Cerebellar nuclear complex (tissue), 1 donor: ENCODE measurements at places on chromosomes 1 and 21.

- no peak for DNase-seq
These were observed 38.0 kb downstream of the ERG start for GRCh38 chr21:38460171-38460742.

DNA sequence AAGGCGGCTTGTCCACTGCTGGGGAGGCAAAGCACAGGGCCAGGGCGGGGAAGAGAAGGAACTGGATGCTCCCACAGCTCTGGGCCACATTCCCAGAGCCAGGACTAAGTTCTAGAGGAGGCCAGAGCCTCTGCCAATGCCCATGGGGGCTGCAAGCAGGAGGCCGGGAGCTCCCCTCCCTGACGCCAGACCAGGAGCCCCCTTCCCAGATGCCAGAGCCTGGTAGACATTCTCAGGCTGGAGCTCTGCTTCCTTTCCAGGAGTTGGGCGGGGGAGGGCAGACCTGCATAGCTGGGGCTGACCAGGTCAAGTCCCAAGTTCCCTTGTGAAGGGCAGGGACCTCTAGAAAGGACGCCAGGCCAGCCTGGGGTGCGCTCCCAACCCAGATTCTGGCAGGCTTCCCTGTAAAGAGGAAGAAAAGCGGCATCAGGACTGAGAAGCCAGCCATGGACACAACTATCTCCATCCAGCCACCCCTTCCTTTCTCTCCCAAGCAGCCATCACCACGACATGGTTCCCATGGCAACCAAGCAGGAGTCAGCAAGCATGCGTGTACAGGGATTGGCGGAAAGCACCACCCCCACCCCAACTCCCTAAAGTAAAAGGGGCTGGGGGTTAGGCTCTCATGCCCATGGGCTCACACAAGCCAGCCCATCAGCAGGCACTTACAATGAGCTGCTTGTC lies 13.4 kb downstream of the KIF21B start:
- DNase-seq = no peak

GRCh38 chr1:179334440-179334839 lies 31.3 kb upstream of the AXDND1 start:
- no peak for DNase-seq

GRCh38 chr1:200302192-200302920 lies 107.5 kb downstream of the ZNF281 start:
- DNase-seq = no peak

DNA sequence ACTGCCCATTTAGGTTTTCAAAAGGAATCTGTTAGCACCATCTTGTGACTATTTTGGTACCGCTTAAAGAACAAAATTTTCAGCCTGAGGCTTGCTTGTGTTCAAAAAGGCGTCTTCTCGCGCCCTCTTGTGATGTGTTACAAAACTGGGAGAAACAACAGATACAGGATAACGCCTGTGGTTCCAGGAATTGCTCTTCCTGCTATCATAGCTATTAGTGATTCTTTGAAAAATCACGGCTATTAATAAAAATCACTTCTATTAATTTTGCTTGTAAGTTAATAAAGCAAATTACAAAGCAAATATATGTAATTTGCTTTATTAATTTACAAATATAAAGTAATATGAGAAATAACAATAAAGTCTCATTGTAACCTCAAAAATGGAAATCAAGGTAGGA lies 82.2 kb upstream of the ABCD3 start:
- peak; percentile 86 for DNase-seq

- DNase-seq = no peak
These were observed 76.1 kb upstream of the SLC2A1 start for GRCh38 chr1:43034778-43035177.

- DNase-seq = no peak
These were observed 6.0 kb upstream of the ARHGEF2 start for GRCh38 chr1:155984341-155984740.

- no peak for DNase-seq
These were observed 64.1 kb downstream of the RPAP2 start for GRCh38 chr1:92362970-92363369.

DNA sequence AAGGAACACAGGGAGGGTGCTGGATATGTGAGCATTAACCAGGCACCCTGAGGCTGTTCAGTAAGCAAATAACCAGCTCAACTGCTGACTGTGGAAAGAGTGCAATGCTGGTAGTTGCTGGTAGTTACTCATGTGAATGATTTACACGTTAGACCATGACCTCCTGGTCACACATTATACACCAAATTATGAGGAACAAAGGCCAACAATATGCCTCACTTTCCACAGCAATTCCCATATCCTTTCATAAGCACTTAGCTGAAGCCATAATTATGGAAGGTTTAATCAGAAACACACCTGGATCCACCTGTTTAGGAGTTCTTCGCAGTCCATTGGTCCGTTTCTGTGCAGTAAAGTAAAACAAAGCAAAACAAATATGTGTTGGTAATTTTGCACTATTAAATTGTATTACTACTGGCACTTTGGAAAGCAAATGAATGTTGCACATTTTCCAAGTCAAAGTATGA lies 281.8 kb downstream of the VAV3 start:
- DNase-seq = no peak

DNA sequence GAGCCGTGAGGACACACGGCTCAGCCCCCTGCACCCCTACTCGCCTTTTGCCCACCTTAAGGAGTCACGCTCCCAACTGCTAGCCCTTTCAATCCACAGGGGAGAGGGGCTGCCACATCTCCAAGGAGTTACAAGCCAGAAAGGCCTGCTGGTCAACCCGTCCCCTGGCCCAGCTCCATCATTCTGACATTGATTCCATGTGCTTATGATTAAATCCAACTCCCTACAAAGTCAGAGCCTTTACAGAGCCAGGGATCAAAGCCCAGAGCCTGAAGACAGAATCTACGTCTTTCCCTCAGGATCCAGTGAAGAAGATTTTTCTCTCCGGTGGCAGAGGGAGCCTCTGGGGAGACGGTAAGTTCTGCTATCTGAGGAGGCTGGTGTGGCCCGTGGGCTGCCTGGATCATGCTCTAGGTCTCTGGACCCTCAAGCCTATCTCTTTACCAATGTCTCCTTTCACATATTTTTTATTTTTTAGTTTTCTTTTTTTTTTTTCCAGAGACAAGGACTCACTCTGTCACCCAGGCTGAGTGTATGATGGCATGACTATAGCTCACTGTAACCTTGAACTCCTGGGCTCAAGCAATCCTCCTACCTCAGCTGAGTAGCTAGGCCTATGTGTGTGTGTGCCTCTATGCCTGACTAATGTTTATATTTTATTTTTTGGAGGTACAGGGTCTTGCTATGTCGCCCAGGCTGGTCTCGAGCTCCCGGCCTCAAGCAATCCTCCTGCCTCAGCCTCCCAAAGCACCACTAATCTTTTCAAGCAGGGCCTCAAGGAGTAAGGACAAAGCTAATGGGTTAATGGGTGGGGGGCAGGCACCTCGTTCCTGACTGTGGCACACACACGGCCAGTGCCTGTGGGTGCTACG lies 61.3 kb downstream of the SLC66A1 start:
- no peak for DNase-seq

- no peak for DNase-seq
These were observed 574.9 kb downstream of the PTPRU start for GRCh38 chr1:29811247-29811646.

DNA sequence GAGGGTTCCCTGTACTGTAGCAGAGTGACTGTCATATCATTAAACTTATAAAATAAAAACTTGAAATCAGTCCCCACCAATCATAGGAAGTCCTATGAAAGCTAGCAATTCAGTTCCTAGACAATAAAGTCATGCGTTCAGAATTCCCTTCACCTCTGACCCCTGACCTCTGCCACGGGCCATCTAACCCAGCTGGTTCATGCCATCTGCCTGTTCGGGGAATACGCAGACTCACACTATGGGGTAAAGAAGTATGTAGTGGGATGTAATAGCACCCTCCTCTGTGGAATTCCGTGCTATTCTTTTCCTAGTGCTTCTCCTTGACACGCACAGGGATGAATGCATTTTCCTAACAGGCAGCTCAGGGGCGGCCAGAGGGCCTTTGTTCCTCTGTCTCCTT lies 2.1 kb downstream of the GSTM4 start:
- DNase-seq = no peak

- DNase-seq = no peak
These were observed 597.0 kb upstream of the RGS18 start for GRCh38 chr1:191561276-191561675.

DNA sequence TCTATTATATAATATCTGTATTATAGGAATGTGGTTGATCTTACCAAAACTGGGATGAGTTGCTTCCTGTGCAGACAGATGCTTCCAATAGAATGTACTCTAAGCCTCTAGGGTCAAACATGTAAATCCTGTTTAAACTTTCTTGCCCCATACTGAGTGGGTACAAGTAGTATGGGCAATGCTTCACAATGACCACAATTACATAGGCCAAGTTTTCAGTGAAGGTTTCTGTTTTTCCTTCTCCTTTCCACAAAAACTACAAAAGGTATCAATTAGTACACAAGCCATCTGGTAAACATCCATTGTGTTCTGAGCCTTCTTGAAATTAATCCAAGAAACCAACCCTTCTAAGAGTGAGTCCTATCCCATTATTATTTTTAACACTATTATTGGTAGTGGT lies 16.8 kb downstream of the OTUD7B start:
- no peak for DNase-seq

GRCh38 chr21:36450511-36450910 lies 29.4 kb downstream of the CLDN14 start:
- no peak for DNase-seq

DNA sequence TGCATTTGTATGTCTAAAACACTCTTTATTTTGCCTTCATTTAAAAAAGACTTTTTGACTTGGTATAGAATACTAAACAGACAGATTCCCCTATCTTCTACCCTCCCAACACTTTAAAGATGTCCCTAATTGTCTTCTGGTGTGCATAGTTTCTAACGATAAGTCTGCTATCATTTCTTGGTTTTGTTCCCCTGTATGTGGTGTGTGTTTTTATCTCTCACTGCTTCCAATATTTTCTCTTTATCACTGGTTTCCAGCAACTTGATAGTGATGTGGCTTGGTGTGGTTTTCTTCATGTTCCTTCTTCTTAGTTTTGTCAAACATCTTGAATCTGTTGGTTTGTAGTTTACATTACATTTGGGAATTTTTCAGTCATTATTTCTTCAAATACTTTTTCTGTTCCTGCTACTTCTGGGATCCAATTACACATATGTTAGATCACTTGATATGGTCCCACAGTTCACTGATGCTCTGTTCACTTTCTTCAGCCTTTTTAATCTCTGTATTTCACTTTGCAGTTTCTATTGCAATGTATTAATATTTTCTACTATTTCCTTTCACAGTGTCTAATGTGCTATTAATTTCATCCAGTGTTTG lies 23.2 kb downstream of the F5 start:
- no peak for DNase-seq

- DNase-seq = no peak
These were observed 3.7 kb upstream of the AMIGO1 start for GRCh38 chr1:109513110-109513710.

GRCh38 chr1:26832249-26832960 lies 5.9 kb downstream of the ZDHHC18 start:
- no peak for DNase-seq

DNA sequence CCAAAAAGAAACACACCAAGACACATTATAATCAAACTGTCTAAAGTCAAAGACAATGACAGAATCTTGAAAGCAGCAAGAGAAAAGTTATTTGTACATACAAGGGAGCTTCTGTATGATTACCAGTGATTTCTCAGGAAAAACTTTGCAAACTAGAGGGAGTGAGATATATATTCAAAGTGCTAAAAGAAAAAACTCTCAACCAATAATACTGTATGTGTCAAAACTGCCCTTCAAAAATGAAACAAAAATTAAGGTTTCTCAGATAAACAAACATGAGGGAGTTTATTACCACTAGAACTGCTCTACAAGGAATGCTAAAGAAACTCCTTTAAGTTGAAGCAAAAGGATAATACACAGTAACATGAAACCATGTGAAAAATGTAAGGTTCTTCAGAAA lies 79.4 kb downstream of the LBR start:
- no peak for DNase-seq

- no peak for DNase-seq
These were observed 215.3 kb downstream of the BRINP2 start for GRCh38 chr1:177385760-177386698.

DNA sequence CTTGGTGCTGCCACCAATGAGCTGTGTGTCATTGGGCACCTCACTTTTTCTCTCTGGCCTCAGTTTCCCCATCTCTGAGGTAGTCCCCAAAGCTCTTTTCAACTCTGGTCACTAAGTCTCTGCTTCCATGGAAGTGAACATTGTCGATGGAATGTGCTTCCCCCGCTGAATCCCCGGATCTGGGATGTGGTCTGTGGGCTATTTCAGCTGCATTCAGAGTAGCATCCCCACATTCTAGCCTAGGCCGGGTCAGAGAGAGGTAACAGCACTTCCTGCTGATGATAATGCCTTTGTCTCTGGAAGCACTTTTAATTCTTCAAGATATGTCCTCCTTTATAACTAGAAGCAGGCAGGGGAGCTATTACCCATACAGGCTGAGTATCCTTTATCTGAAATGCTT lies 29.8 kb downstream of the RASSF5 start:
- DNase-seq = no peak

- DNase-seq = no peak
These were observed 10.2 kb upstream of the CREG1 start for GRCh38 chr1:167563579-167564246.

DNA sequence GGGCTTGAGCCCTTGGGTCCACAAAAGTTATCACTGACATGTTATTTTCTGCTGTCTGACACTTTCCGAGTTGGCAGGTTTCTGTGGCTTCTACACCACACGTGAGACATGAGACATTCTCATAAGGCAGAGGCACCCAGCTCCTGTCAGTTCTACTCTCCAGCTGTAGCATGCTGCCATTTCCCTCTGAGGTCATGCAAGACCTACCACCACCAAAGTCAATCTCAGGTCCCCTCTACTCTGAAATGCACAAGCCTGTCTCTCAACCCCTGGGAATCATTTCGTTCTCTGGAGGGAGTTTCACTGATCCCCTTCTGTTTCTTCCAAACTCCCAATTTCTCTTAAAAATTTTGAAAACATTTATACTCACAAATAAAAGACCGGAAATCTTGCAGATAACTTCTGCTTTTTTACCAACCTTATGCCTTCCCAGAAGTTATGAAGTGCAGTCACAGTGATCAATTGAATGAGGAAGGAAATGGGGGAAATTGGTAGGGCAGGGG lies 39.5 kb upstream of the CR2 start:
- DNase-seq = no peak

DNA sequence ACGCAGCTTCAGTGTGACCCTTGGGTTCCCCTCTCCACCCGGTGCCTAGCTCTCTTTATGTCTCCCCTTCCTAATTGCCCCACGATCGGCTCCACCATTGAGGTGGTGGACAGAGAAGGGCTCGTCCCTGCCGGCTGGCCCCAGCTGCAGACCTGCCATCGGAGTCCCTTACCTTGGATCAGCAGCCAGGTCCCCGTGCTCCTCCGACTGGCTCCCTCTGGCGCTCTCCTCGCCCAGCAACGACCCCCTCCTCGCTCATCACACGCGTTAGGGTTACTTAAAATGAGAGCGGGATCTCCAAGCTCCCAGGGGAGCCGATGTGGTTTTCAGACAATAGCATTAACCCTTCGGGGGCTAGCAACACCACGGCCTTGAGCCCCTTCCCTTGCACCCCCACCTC lies 8.1 kb upstream of the ETV3L start:
- DNase-seq = no peak

DNA sequence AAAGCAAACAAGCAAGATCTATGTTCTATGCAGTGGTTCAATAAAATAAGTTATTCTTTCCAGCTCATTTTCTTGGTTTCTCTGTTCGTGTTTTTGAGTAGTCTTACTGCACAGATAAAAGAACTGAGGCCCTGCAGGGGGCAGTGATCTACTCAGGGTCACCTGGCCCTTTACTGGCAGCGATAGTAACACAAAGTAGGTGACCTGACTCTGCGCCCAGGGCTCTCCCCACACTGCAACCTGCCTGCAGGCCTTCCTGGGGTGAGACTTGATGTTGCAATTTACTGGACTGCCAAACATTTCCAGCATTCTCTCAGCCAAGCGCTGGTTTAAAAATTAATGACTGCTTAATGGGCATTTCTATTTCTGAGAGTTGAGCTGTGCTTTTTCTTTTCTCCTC lies 110.3 kb downstream of the HUNK start:
- DNase-seq = no peak
